PC-9 (cell line): ENCODE measurements at places on chromosomes 2 and 18. TPM values are rescaled to one million over a fixed set of nuclear protein-coding genes. Genes with fewer than 3 reads are reported as not detected.

Gene OBSL1
- total RNA-seq: 110 and 161 TPM in 2 replicates

DNA sequence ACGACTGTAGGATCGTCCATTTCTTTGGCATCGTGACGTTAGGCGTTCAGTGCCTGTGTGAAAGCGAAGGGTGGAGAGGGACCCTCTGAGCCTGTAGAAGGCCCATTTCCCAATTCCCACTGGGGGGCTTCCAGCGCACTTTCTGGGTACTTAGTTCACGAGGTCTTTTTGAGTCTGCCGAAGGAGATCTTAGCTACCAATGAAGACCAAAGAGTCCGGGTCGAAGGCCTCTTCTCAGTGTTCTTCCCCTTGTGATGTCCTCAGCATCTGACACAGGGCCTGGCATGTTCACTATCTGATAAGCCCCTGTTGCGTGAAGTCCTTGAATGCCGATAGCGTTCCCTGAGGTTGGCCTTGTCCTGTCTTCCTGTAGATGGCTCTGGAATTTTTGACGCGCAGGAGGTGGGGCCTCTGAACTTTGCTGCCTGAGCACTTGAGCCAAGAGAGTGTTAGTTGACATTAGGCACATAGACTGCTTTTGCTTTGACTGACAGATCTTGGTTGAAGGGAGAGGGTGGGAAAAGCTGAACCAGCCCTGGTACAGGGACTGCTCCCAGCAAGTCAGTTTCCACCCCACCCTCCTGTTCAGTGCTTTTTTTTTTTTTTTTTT lies 52.8 kb downstream of the LDLRAD4 start:
- DNase-seq: no peak

DNA sequence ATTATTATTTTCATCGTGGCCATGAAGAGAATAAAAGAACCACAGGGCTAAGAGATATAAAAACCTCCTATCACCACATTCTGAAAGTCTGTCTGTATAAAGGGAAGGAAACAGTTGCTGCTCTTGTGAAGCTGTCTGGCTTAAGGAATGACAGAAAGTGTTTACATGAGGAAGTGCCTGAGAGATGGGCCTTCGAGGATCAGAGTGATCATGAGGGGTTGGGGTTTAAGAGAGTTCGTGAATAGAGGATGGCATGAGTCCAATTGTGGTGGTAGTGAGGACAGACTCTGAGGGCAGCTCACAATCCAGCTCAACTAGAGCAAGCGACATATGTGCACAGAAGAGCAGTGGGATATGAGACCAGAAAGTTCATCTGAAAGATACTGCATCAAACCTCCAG lies 65.8 kb upstream of the PIEZO2 start:
- DNase-seq: no peak

- DNase-seq: no peak
Measured at GRCh38 chr18:5419601-5420000, 124.1 kb upstream of the ZBTB14 start.

DNA sequence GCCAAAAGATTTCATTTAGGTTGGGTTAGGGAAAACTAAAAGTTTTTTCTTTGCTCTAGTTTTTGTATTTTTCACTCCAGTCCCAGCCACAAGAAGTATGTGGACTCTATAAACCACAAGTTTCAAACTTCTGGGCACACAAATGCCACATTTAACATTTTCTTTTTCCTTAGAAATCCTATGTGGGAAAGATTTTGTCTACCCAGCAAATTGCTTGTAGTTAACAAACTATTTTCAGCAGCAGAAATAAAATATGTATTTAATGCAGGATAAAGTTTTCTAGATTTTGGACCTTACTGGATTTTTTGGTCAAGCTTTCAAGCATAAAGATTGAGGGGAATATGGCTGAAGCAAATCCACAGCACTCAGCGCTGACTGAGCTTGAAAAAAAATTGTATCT lies 9.1 kb downstream of the ERICH2 start:
- no peak for DNase-seq

Gene DLGAP1
- total RNA-seq: 0.13 TPM in 1 of 2 replicates, not detected in the other

DNA sequence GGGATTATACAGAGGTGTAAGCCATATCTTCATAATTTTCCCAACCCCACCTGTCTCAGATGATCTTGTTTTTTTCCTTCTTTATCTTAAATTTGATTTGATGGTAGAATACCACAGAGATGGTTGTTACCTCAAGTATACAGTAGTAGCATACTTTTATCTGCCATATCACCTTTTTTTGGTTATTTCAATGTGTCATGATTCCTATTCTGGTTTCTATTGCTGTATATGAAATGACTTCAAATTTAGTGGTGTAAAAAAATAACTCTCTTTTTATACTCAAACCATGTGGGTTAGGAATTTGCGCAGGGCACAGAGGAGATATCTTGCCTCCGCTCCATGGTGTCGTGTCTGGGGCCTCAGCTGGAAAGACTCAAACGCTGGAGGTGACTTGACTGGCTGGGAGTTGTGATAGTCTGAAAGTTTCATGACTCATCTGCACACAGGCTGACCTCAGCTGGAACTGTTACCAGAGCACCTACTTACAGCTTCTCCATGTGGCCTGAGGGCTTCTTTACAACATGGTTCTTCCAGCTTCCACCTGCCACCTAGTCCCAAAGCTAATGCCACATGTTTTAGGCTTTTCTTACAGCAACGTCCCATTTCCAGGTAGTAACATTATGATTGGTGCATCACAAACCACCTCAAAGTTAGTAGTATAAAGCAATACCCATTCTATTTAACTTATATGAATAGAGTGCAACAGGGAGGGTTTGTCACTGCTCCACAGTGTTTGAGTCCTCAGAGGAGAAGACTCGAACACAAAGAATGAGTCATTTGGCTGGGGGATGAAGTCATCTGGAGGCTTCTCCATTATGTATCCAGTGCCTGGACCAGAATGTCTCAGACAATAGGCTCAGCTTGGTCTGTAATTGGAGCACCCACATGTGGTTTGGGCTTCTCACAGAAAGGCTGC lies 82.3 kb upstream of the XPO1 start:
- peak; percentile 72 for DNase-seq

DNA sequence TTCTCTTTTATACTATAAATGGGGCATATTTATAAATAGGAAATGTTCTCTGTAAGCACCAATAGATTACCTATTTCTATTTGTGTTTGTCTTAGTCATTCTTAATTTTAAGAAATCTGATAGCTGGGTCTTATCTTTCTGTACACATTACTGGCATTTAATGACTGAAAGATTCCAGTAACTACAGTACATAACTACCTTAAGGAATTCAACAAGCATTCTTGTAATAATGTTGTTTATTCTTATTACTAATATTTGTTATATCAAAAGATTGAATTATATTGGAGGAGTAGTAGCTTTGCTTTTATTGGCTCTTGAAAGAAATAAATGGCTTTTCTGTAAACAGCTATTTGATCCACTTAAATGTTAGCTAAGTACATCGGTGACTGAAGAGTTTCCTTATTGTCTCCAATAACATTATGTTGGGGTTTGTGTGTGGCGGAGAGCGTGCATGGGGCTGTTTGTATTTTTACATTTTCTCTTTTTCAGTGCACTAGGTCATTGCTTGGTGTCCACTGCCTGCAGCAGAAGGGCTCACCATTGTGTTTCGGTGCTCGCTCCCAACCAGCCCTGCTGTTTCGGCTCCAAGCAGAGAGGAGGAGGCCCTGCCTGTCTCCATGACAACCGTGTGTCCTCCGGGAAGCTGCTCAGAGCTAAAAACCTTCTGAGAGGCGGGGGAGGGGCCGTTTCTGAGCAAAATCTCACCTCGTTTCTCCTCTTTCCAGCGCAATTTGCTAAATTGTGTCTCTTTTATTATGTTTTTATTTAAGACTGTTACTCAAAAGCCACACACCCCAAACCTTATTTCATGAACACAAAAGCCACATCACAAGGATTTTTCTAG lies 112.5 kb upstream of the SLC38A11 start:
- no peak for DNase-seq

DNA sequence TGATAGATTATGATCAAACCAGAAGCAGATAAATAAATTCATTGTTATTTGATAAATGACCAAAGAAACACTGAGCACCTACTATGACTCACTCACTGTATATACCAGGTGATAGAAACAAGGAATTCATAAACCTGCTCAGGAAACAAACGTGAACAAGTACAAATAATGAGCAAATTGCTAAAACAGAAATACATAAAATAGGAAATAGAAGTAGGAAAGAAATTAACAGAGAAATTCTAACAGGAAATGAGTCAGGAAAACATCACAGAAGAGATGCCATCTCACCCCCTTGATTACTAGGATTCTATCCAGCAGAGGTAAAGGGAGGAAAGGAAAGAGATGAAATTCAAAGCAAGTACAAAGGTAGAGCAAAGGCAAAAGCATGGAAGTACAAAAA lies 31.3 kb downstream of the EXOC6B start:
- no peak for DNase-seq

Gene CPSF3
- 52.0 and 61.5 TPM in 2 replicates for total RNA-seq

GRCh38 chr18:10441472-10441871 lies 13.0 kb upstream of the APCDD1 start:
- no peak for DNase-seq

Gene LRP1B
- total RNA-seq: 1.7 and 2.9 TPM in 2 replicates

Gene OTOS
- total RNA-seq: not detected in 2 replicates

DNA sequence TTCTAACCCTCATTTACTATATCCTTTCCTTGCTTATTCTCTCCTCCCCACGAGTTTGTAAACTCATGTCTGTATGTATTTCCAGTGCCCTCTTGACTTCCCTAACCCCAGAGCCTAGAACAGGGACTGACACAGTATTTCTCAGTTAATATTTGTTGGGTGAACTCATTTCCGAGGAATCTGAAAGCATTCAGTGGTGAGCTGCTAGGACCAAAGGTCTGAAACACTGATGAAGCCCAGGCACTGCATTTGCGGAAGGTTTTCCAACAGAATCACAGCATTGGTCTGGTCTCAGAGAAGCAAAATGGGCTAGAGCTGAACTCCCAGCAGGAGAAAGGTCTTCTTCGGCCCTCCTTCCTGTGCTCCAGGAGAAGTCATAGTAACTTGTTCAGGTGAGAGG lies 56.8 kb downstream of the SOX11 start:
- DNase-seq: no peak

- no peak for DNase-seq
Measured at GRCh38 chr2:185188656-185189055, 549.9 kb upstream of the FSIP2 start.

- DNase-seq: no peak
Measured at GRCh38 chr2:73307720-73308119, 14.4 kb upstream of the EGR4 start.

- DNase-seq: no peak
Measured at GRCh38 chr2:166464187-166464586, 29.9 kb downstream of the SCN7A start.

Gene SLC11A1
- 0.35 and 0.44 TPM in 2 replicates for total RNA-seq

- no peak for DNase-seq
Measured at GRCh38 chr2:234565842-234566619, 69.2 kb upstream of the ARL4C start.

GRCh38 chr18:22346401-22346952 lies 71.2 kb downstream of the CTAGE1 start:
- DNase-seq: peak; percentile 28

DNA sequence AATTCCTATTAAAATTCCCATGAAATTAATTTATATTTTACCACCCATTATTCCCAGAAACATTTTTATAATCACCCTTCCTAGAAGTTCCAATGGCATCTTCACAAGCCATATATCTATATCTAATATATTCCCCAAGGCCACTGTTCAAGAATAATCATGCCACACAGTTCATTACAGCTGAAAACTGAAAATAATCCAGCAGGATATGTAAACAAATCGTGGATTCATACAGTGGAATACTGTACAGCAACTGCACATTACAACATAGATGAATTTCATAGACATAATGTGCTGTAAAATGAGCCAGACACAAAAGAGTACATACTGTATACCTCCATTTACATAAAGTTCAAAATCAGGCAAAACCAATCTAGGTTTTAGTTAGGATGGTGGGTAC lies 63.9 kb upstream of the SERPINE2 start:
- DNase-seq: no peak

- DNase-seq: no peak
Measured at GRCh38 chr18:26458526-26459232, 89.7 kb downstream of the KCTD1 start.

GRCh38 chr18:77733292-77733903 lies 483.8 kb downstream of the GALR1 start:
- no peak for DNase-seq

Gene POTEJ
- not detected in 2 replicates for total RNA-seq

DNA sequence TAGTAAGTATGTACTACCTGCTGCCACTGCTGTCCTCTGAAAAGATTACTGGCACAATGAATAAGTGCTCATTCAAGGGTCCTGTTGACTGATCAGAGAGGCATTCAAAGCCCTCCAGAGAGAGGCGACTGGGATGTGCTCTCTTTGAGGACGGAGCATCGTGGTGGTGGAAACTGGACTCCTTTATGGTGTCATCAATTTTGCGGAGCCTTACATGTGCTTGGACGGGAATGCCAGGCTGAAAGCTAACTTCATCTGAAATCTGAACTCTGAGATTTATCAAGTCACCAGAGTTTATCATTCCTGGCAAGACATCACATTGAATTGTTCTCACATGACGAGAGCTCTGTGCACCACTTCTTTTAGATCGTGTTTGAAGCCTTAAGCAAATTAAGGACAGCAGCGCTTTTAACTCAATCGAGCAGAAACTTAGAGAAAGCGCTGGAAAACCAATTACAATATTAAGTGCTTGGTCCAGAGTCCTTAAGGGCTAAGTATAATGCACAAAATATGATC lies 138.3 kb downstream of the NCK2 start:
- DNase-seq: no peak

- no peak for DNase-seq
Measured at GRCh38 chr2:168916331-168916675, 15.2 kb downstream of the G6PC2 start.

Gene DSEL
- total RNA-seq: 2.1 and 2.5 TPM in 2 replicates

Gene SLC16A14
- total RNA-seq: 0.57 and 1.4 TPM in 2 replicates

DNA sequence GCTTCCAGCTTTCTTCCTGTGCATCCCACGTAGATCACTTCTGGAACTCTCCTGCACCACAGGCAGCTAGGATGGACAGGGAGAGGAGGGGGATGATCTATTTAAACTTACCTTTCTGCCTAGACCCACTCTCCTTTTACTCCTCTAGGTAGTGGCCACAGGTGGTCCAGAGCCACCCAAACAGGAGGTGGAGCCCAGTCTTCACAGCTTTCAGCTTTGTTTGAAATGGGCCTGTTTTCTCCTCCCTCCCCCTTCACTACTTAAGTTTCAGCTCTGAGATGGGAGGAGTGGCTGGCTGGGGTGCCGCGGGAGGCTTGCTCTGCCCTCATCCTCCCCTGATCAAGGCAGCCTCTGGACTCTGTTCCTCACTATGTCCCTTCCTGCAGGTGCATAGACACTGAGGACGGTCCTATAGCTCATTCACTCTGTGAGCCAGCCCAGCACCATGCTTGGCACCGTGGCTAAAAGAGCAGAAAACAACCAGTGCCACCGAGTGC lies 12.6 kb upstream of the CELF4 start:
- no peak for DNase-seq

- no peak for DNase-seq
Measured at GRCh38 chr2:149161481-149162225, 123.2 kb downstream of the LYPD6B start.

GRCh38 chr2:227378371-227378782 lies 729 bp downstream of the TM4SF20 start:
- DNase-seq: peak; percentile 47
